ENCODE measurements at places on chromosomes 3 and 15.

GRCh38 chr3:16912400-16913263, 27.9 kb downstream of the PLCL2 start:
- no peak for DNase-seq

DNA sequence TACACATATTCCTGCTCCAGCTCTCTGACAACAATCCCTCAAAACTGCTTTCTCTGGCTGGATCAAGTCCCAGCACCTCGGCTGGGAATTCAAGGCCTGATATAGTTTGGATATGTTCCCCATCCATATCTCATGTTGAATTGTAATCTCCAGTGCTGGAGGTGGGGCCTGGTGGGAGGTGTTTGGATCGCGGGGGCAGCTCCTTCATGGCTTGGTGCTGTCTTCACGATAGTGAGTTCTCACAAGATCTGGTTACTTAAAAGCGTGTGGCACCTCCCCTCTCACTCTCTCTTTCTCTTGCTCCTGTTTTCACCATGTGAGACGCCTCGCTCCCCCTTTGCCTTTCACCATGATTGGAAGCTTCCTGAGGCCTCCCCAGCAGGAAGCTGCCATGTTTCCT, 47.4 kb upstream of the SYN2 start:
- DNase-seq, result no peak

DNA sequence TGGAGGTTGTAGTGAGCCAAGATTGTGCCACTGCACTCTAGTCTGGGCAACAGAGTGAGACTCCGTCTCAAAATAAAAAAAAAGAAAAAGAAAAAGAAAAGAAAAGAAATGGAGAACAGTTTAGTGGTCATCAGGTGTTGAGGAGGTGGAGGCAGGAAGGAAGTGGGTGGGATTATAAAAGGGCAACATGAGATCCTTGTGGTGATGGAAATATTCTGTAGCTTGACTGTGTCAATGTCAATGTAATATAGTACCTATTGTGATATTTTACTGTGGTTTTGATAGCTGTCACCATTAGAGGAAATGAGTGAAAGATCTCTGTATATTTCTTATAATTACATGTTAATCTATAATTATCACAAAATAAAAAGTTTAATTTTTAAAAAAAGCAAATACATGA, 60.8 kb downstream of the TRAT1 start:
- DNase-seq, result no peak

DNA sequence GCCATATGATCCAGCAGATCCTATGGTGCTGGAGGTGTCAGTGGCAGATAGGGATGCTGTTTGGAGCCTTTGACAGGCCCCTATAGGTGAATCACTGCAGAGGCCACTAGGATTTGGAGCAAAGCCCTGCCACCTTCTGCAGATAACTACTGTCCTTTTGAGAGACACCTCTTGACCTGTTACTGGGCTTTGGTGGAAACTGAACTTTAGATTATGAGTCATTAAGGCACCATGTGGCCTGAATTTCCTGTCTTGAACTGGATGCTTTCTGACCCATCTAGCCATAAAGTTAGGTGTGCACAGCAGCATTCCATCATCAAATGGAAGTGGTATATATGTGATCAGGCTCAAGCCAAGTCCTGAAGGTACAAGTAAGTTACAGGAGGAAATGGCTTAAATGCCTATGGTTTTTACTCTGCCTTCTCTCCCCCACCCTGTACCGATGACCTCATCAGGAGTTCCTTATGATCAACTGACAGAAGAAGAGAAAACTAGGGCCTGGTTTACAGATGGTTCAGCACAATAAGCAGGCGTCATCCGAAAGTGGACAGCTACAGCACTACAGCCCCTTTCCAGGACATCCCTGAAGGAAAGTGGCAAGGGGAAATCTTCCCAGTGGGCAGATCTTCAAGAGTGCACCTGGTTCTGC, 565.6 kb upstream of the AGTR1 start:
- no peak for DNase-seq

All from activated gamma-delta T cell (primary cell).